Head of caudate nucleus (tissue), 42 donors: ENCODE measurements at places on chromosomes 4 and X.

GRCh38 chr4:51907006-51907669 lies 64.2 kb downstream of the DCUN1D4 start:
- DNase-seq, result no peak

GRCh38 chr4:128311659-128312403 lies 24.2 kb upstream of the PGRMC2 start:
- no peak for DNase-seq

GRCh38 chrX:150421816-150422215 lies 58.7 kb downstream of the MAMLD1 start:
- DNase-seq, result no peak

DNA sequence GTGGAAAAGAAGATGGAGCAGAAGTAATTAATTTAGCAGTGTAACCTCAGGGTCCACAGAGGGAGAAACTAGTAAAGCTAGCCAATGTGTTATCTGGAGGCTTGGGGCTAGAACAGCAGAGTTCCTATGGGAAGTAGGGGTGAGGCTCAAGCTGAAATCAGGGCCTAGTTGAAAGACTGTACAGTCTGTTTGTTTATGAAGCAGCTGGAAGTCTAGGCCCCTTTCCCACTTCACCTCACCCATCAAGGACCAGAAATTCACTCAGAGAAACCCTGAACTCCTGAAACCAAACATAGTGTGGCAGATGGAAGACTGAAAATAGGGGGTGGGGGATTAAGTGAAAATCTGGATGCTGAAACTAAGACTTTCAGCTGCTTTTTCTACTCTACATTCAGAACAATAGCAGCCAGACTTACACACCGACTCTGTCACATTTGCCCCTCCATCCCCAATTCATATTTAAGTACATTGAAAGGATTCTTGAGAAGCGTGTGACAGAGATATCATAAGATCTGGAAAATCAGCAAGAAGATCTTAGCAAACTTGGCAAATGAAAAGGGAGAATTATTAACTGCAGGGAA lies 32.6 kb upstream of the FAM241A start:
- DNase-seq, result no peak

- DNase-seq, result no peak
Observed at GRCh38 chr4:85928775-85929591, 430.9 kb downstream of the MAPK10 start.

DNA sequence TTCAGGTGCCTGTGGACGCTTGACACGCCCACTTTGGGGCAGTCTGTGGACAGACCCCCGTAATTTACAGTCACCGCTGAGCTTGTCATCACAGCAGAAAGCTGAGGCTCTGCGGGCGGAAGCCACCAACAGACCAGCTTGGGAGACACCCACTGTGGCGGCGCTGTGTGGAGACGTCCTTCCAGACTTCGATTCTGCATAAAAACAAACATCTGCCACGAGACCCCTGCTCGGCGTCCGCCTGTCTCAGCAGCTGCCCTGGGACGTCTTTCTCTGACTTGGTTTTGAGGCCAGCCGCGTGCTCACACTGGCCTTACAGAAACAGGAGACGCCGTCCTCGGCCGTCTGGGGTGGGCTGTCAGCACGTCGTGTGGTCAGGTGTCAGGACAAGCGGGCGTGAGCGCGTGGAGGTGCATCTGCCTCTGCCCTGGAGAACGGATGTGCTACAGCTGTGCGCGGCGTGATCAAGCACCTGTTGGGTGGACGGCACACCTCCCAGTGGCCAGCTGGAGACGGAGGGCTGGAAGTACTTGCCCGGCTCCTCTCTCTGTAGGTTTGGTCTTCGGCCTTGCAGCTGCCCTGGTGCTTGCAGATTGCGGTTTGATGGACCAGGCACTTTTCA lies 37.5 kb downstream of the PIGG start:
- DNase-seq, result no peak

- no peak for DNase-seq
Observed at GRCh38 chrX:54184474-54184873, 1.4 kb upstream of the FAM120C start.

GRCh38 chr4:106369456-106370060 lies 980 bp upstream of the GIMD1 start:
- peak; percentile 56 for DNase-seq

DNA sequence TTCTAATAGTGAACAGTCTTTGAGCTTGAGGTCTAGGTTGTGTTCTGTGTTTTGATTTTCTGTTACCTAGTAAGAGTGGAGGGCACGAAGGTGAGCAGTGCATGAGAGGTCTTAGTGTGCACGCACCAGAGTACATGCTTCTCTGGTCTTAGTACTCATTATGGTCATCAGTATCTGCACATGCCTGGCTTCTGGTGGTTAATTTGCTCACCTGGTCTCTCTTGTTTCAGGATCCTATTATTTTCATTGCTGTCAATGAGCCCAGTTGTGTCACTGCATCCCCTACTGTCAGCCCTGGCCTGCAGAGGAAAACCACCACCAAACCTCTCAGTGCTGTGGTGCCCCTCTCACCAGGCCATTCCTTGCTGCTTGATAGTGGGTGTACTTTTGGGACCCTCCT lies 54.8 kb downstream of the NSUN7 start:
- no peak for DNase-seq

- DNase-seq, result no peak
Observed at GRCh38 chr4:69601065-69601464, 38.4 kb downstream of the UGT2A2 start.

DNA sequence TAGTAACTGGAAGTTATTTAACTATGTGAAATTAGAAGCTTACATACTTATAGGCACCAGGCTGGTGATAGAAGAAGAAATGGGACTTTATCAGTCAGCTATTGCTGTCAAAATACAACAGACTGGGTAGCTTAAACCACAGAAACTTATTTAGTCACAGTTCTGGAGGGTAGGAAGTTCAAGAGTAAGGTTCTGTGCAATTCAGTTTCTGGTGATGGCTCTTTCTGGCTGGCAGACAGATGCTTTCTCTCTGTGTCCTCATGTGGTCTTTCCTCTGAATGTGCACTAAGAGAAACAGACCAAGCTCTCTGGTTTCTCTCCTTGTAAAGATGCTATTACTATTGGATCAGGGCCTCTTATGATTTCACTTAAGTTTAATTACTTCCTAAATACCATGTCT lies 92.1 kb upstream of the ANKRD50 start:
- DNase-seq, result no peak

GRCh38 chr4:15938182-15938581 lies 358 bp downstream of the FGFBP1 start:
- no peak for DNase-seq

GRCh38 chr4:12041828-12042227 lies 613.1 kb upstream of the HS3ST1 start:
- DNase-seq, result no peak

- DNase-seq, result no peak
Observed at GRCh38 chrX:75273483-75273882, 402 bp upstream of the UPRT start.

DNA sequence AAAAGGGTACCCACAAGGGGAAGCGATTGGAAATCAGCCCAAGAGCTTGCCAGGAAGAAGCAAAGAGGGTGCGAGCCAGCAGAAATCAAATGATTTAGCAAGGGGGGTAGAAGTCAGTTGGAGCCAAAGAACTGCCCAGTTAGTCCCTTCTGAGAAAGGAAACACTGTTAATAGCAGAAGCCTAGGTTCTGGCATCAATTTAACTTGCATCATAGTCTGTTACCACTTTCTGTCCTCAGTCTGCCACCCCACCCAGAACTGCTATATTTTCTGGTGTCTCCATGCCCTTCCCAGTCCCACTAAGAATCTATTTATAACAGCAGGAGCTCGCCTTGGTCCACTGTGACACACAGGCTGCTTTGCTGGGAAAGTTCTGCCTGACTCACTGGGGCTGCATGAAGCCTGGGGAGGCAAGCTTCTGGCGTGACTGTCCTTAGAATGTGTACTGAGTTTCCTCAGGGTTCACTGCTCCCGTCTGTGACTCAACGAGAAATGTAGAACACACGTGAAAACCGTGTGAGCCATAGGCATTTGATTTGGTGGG lies 157.8 kb upstream of the TTC29 start:
- no peak for DNase-seq

- DNase-seq, result no peak
Observed at GRCh38 chrX:23811108-23811651, 28.2 kb downstream of the SAT1 start.

- DNase-seq, result no peak
Observed at GRCh38 chr4:136088211-136088867, 1444.0 kb downstream of the PCDH18 start.

- no peak for DNase-seq
Observed at GRCh38 chrX:65926095-65927019, 113.5 kb downstream of the VSIG4 start.

- DNase-seq, result no peak
Observed at GRCh38 chrX:47223476-47224250, 5.2 kb downstream of the CDK16 start.

GRCh38 chr4:21517126-21517859 lies 431.3 kb downstream of the KCNIP4 start:
- DNase-seq, result no peak

- no peak for DNase-seq
Observed at GRCh38 chrX:152038804-152039203, 64.3 kb upstream of the GABRE start.

DNA sequence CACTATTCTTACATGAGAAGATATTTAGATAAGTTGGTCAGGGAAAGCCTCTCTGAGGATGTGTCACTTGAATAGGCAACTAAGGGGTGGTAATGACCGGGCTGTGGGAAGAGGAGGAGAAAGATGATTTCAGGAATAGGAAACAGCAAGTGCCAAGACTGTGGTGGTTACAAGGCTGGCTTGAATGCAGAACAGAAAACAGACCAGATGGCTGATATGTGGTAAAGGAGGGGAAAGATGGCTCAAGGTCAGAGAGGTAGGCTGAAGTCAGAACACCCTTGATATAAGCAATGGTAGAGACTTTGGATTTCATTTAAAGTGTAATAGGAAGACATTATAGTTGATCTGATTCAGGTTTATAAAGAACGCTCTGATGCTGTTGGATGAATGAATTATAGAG lies 15.0 kb downstream of the TLR7 start:
- DNase-seq, result no peak

GRCh38 chr4:81498551-81499099 lies 26.9 kb upstream of the RASGEF1B start:
- DNase-seq, result no peak

DNA sequence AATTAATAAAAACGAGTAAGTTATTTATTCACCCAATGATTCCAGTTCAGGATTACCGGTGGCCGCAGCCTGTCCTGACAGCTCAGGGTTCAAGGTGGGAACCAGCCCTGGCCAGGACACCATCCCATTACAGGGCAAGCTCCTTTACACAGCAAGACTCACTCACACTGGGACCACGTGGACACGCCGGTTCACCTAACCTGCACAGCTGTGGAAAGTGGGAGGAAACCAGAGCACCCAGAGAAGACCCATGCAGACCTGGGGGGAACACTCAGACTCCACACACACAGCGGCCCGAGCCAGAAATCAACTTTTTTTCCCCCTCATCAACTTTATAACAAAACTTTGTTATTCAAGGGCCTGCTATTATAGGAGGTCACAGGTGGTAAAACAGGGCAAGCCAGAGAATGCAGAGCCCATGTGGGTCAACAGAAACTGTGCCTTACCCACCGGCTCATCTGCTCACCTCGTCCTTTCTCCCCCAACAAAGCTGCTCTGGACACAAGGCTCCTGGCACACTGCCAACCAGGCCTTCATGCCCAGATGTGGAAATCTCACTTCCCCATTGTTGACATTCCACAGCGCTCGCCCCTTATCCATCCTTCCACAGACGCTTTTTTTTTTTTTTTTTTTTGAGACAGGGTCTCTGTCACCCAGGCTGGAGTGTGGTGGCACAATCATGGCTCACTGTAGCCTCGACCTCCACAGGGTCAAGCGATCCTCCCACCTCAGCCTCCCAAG lies 8.0 kb upstream of the ODAPH start:
- no peak for DNase-seq

- no peak for DNase-seq
Observed at GRCh38 chrX:64187762-64188150, 17.8 kb downstream of the AMER1 start.

DNA sequence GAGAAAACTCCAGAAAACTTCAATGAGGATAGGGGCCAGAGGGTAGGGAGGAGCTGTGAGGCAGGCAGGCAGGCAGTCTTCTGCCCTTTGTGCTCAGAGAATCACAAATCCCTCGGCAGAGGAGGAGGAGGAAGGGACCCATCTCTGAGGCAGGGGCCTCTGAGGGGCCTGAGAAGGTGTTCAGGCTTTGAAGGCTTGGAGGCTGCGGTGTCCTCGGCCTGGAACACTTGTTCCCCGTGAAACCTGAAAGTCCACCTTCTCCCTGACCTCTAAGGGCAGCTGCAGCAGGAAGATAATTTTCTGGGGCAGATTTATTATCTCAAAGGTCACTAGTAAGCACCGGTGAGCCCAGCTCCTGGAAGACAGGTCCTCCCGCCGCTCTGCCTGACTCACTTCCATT lies 200.3 kb upstream of the BCOR start:
- no peak for DNase-seq

DNA sequence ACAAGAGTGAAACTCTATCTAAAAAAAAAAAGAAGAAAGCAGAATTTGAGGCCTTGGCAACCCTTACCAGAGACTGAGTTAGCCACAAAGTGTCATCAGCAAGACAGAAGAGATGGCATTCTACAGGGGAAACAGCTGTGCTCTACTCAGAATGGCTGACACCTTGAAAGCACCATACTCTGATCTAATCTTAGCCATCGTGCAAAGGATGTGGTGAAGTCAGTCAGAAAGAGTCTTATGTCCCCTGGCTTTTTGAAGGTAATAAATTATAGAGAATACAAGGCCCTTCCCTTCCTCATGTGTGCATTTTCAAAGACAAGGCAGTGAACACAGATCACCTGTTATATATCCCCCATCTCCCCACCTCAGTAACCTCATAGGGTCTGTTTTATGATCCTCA lies 13.2 kb downstream of the CLNK start:
- DNase-seq, result no peak

DNA sequence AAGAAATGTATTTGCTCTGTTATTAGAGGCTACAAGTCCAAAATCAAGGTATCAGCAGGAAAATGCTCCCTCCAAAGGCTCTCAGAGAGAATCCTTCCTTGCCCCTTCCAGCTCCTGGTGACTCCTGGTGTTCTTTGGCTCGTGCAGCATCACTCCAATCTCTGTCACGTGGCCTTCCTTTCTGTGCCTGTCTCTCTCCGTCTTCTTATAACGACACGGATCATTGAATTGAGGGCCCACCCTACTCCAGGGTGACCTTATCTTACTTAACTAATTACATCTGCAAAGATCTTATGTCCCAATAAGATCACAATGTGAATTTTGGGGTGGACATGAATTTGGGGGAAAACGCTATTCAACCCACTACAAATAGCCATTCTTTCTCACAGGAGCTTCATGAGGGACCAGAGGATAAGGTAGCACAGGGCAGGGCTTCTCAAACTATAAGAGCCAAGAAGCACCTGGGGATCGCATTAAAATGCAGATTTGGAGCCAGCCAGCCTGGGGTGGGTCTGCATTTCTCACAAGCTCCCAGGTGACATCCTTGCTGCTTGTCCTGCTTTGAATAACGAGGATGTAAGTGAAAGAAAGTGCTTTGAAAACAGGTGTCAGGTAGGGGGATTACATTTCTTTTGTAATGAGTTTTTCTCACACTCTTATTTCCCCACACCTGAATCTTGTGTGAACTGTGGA lies 41.9 kb upstream of the APLN start:
- no peak for DNase-seq

GRCh38 chr4:180081072-180081471 lies 2162.1 kb upstream of the TENM3 start:
- DNase-seq, result no peak

- DNase-seq, result no peak
Observed at GRCh38 chr4:97577004-97577403, 566.3 kb downstream of the STPG2 start.
